ENCODE measurements at places on chromosomes 13 and 19. TPM values are rescaled to one million over a fixed set of nuclear protein-coding genes. Genes with fewer than 3 reads are reported as not detected.
A peak's percentile ranks its signal among the peaks of the same experiment; 100 is the strongest.

DNA sequence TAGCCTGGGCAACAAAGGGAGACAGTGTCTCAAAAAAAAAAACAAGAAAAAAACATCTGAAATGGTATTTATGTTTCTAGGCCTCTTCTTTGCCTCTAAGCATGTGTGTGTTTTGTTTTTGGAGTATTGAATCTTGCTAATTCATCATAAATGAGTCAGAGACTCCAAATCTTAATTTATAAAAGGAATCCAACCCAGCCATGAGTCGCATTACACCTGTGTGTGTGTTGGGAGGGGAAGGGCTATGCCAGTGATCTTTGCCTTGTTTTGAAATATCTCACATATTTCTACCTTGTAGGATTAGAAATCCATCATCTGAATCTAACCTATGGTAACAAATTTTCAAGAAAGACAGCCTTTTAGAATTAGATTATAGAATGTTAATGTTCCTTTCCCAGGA, 4.0 kb downstream of the ZNF331 start:
- no peak for DNase-seq

- DNase-seq, result no peak
Measured at GRCh38 chr19:29952177-29952576, 10.1 kb downstream of the URI1 start.

DNA sequence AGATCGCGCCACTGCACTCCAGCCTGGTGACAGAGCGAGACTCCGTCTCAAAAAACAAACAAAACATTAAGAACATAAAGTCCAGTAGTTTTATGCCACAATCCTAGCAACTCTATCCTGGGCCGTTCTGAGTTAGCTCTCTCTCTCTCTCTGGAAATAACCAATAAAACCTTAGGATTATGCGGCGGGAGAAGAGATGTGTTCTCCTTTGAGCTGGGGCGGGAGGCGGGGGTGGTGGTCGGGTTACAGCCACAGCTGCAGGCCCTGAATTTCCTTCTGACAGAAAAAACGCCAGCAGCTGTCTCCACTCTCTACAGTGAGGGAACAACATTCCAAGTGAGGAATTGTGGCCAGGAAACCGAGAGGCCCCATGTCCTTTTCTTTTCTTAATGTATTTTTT, 9.1 kb upstream of the PNMA8A start:
- DNase-seq, result no peak

DNA sequence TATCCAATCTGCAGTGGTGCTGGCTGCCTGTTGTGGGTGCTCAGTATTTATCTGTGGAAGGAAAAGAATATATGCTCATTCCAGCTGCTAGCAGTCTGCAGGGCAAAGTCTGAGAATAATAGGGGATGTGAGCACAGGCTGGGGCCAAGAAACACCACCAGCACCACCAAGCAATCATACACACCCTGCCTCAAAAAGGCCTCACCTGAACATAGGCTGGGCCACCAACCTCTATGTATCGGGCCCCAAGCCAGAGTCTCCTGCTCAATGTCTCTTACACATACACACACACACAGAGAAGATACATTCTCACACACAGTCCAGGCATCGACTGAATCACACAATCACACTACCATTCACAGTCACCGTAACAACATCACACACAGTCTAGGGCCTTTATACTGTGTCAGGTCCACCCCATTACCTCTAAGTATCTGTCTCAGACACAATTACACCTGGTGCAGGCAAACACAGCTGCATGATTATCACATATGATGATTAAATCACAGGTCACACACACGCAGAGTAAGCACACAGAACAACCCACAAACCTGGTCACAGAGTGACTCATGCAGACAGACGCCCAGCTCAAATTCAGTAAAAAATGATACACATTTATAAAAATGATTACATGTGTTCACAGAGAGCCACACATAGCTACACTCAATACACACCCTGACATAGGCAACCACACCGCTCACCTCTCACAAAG, 1.3 kb upstream of the ZSCAN22 start:
- no peak for DNase-seq

- no peak for DNase-seq
Measured at GRCh38 chr13:63490149-63490548, 2074.5 kb upstream of the PCDH20 start.

DNA sequence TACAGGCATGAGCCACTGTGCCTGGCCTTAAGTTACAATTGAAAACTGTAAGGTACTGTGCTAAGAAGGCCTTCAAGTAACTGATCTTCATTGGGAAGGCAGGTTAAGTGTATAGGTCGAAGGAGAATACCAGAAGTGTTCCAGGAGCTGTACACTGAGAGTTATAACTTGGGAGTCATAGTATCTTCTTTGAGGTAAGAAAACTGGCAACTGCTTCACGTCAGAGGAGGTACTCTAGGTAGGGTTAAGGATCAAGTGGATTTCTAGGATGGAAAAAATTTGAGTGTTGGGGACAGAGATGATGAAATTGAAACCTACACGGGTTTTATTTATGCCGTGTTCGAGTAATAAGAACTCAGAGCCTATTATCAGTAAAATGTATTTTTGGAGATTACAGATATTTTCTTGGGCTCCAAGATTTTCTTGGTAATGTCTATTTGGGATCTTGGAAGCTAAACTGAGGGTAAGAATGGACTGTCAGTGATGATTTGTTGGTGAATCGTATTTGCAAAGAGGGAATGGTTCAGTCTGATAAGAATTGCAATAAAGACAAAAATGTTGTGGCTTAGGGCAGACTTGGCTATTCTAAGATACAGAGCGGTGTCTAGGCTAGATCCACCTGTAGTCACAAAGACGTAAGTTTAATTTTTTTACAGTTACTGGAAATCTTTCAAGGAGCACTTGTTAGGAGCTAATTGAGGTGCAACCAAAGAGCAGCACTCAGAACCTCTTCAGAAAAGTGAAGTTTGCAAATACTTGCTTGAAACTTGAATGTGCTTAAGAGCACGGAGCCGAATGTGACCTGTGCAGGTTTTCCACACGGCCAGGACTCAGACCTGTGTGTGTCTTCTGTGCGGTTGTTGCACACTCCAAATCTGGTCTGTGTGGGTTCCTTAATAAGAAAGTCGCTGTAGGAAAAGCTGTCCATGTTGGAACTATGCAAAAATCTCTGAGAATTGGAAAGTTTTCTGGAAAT, 102.5 kb downstream of the URI1 start:
- no peak for DNase-seq

DNA sequence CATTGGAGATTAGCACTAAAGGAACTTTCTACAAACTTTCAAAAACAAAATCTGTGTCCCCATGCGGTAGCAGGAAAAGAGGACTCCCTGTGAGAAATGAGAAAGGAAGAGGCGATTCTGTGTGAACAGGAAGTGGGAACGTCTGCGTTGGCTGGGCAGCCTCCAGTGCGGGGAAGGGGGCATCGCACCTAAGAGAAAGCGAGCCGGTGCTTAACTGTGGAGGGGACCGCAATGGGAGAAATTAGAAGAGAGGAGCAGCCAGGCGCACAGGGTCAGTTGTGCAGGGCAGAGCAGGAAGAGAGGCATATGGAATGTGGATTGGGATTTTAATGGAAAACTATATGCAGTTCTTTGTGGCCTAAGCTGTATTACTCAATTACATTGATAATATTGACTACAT, 77.4 kb upstream of the DOCK9 start:
- DNase-seq, result peak; percentile 62

DNA sequence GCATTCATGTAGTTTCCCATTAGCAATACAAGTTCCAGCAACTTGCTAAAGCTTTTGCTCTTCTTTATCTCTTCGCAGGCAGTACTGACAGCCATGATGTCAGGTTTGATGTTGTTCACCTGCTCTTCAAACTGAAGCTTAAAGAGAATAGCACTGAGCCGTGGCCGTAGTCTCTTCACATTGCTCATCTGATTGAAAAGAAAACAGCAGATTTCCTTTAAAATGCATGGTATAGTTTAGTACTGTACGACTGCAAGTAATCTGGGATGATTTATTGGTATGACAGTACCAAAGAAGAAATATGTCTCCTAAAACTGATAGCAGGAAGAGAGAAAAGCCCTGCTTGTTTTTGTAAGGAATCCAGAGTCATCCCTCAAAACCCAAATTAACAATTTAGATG, 284.4 kb downstream of the DIAPH3 start:
- no peak for DNase-seq

FFAR3 gene
- total RNA-seq, result 0.62 TPM

DNA sequence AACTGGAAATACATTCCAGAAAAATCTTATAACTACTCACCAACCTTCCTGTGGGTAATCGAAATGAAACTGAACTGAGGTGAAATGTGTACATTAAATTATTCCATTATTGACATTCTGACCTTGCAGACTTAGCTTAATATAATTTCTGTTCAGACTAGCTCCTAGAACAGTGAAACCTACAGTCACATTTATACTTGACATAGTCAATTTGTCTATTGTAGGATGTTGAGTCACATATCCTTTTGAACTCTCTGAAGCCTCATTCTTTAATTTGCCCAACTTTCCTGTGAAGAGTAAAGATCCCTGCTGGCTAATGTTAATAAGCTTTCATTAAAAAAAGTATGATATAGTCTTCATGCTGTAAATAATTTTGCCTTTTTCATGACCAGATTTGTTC, 92.0 kb upstream of the SCEL start:
- no peak for DNase-seq

ZNF254 gene
- total RNA-seq, result 13.4 TPM

- no peak for DNase-seq
Measured at GRCh38 chr13:30510091-30510490, 44.4 kb upstream of the HMGB1 start.

GRCh38 chr13:24502533-24503378, 9.8 kb downstream of the PARP4 start:
- no peak for DNase-seq

GRCh38 chr19:44515031-44515430, 14.4 kb downstream of the CEACAM20 start:
- no peak for DNase-seq

- DNase-seq, result no peak
Measured at GRCh38 chr19:11434703-11435056, 241 bp downstream of the ODAD3 start.

DNA sequence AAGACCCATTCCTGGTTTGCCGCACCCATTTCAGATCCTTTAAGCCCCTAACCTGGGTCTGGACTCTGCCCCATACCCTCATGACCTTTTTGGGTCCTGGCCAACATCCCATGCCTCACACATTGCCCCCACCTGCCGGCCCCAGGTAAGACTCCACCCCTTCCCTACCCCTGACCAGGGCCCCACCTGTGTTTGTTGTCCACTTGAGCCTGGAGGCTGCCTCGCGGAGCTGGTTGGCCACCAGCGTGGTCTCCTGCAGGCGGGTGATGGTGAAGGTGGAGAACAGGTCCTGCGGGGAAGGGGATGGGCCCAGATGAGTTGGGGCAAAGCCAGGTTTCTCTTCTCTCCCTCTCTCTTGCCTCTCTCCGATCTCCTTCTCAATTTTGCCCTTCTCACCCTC, 19.5 kb downstream of the MAN2B1 start:
- DNase-seq, result no peak

GRCh38 chr13:20547479-20547908, 19.5 kb upstream of the IFT88 start:
- DNase-seq, result no peak

- no peak for DNase-seq
Measured at GRCh38 chr19:4061178-4061682, 5.5 kb downstream of the ZBTB7A start.

DNA sequence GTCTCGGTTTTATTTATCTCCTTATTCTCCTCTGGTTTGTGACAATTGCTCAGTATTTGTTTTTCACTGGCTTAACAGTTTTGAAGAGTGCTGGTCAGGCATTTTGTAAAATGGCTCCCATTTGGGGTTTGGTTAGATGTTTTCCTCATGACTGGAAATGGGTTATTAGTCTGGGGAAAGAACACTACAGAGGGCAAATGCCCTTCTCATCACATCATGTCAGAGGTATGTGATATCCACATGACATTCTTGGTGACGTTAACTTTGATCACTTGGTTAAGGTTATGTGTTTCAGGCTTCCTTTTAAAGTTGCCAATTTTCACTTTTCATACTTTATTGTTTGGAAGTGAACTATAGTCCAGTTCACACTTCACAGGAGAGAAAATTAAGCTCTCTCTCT, 74.8 kb upstream of the KLHL1 start:
- DNase-seq, result no peak

SIGLEC12 gene
- total RNA-seq, result not detected

CRLF1 gene
- not detected for total RNA-seq

GRCh38 chr13:99688776-99689175, 187.5 kb downstream of the TM9SF2 start:
- DNase-seq, result no peak

- no peak for DNase-seq
Measured at GRCh38 chr13:53189162-53189561, 160.5 kb downstream of the OLFM4 start.

GRCh38 chr13:101292711-101293110, 123.6 kb downstream of the NALCN start:
- DNase-seq, result no peak

- peak; percentile 87 for DNase-seq
Measured at GRCh38 chr19:6801485-6802086, 29.1 kb downstream of the VAV1 start.

- peak; percentile 77 for DNase-seq
Measured at GRCh38 chr19:38543807-38544568, 73.8 kb downstream of the MAP4K1 start.

DNA sequence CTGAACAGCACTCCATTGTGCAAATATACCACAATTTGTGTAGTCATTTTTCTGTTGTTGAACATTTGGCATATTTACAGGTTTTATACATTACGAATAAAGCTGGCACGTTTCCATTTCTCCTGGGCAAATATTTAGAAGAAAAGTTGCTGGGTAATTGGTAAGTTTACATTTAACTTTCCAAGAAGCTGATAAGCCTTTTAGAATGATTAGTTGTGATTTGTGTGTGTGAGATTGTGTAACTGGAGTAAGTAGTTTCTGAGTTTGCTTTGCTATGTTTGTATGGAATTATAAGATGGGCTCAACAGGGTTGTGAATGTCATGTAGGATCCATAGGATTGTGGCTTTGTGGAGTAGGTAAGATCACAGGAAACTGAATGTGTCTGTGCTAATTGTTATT, 1.6 kb upstream of the ZNF529 start:
- DNase-seq, result no peak

- peak; percentile 94 for DNase-seq
Measured at GRCh38 chr19:1040476-1041271, 767 bp downstream of the ABCA7 start.

DNA sequence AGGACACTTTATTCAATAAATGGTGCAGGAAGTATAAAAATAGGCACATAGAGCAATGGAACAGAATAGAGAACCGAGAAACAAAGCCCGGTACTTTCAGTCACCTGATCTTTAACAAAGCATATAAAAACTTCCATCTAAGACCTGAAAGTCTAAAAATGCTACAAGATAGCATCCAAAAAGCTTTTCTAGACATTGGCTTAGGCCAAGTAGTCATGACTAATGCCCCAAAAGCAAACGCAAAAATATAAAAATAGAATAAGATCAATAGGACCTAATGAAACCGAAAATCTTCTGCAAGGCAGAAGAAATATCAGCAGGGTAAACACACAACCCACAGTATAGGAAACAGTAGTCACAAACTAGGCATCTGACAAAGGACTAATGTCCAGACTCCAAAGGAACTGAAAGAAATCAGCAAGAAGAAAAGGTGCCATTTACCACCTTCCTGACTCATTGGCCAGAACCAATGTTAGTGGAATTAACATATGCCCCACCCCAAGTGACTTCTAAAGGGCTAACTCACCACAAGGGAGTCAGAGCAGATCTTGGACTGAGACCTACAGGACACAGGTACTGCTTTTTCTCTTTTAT, 40.8 kb upstream of the CEACAM21 start:
- DNase-seq, result no peak

KLK1 gene
- not detected for total RNA-seq

Measured in natural killer cell treated with Interleukin-12 subunit alpha and Interleukin-12 subunit beta and Interleukin-15 and Interleukin-18, amount 100 ng/mL, for 72 hours (primary cell).